GOT3 (cell line): ENCODE measurements at places on chromosomes 2 and 18.

DNA sequence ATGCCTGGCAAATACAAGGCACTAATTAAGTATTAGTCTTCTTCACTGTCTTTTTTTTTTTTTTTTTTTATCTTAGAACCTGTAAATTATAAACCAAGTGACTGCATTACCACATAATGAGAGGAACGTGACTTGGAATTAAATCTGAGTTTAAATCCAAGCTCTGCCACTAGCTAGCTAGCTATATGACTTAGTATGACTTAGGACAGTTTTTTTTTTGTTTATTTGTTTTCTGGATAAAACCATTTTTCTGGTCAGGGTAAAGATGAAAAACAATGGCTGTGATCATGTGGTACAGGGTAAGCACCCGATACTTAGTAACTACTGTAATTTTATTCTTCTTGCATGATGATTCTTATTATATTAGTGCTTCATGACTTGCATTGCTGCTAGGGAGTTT lies 191.8 kb upstream of the LRRTM1 start:
- no peak for DNase-seq

DNA sequence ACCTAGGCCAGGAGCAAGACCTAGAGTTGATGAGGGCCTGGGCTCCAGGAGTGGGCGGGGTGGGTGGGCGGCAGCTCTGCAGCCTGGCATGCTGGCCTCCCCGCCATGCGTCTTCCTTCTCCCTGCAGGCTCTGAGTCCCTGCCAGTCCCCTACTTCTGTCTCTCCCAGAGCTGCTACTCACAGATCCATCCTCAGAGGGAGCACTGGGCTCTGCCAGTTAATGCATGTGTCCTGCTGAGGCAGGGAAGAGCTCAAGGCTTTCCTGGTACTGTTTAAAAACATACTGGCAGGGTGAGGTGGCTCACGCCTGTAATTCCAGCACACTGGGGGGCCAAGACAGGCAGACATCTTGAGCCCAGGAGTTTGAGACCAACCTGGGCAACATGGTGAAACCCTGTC lies 38.7 kb upstream of the EDAR start:
- DNase-seq, result no peak

GRCh38 chr2:119137502-119137901 lies 21.0 kb downstream of the C1QL2 start:
- no peak for DNase-seq

DNA sequence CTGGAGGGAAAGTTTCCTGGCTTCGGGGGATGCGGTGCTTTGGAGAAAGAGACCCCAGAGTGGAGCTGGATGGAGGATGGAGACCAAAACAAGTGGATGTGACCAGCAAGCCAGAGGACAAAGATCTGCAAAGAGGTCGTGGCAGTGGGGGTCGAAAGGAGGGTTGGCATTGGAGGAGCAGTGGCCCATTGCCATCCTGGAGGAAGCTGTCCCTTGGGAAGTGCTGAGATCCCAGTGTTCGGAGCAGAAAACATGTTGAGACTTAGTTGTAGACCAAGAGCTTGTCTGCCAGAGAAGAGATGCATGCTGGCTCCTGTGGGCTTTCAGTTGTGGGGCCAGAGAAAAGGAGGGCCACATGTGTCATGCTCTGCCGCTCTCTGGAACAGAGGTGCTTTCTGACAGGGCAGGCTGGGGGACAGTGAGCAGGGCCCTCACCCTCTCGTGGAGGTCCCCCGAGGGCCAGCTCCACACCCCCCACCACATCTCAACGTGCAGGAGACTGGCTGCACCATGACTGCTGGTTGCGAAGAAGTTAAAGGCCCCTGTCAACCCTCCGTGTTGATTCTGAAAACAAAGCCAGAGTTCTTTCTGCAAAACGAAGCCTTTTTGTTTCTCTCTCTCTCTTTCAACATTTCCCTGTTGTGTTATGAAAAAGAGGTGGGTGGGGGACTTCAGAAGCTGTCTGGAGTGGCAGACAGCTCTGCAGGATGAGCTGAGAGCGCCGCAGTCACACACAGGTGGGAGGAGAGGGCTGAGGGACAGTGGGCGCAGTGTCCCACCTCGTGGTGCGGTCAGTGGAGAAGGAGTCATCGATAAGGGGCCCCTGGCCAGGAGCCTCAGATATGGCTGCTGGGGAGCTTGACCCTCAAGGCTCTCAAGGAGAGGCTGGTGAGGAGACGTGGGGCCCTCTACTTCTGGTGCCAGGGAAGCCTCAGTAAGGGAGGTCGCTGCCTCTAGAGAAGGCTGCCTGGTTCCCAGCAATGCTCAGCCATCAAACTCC lies 77.6 kb upstream of the BCL2L11 start:
- DNase-seq, result no peak

DNA sequence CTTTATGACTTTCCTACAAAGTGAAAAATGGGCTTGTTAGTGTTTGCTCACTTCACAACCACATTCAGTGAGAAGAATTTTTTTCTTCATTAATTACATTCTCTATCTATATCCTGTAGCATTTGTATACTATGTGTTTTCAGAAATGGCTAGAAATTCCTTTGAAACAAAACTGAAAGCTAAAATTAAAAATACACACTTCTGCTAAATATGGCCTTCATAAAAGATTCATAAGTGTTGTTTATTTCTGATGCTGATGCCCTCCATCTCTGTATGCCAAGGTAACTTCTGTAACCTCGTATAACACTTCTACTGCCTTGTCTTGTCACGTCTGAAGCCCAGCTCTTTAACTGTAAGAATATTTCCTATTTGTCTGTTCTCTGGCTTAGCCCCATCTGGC lies 59.8 kb downstream of the PMAIP1 start:
- DNase-seq, result no peak
